ENCODE measurements at places on chromosomes 5 and 9.

- DNase-seq: no peak
Observed at GRCh38 chr5:149529463-149529862, 21.8 kb downstream of the CSNK1A1 start.

GRCh38 chr5:30392897-30393296, 800.6 kb upstream of the CDH6 start:
- no peak for DNase-seq

- DNase-seq: no peak
Observed at GRCh38 chr5:151480384-151481293, 33.2 kb downstream of the SLC36A1 start.

- DNase-seq: no peak
Observed at GRCh38 chr9:132267660-132268059, 87.1 kb downstream of the SETX start.

DNA sequence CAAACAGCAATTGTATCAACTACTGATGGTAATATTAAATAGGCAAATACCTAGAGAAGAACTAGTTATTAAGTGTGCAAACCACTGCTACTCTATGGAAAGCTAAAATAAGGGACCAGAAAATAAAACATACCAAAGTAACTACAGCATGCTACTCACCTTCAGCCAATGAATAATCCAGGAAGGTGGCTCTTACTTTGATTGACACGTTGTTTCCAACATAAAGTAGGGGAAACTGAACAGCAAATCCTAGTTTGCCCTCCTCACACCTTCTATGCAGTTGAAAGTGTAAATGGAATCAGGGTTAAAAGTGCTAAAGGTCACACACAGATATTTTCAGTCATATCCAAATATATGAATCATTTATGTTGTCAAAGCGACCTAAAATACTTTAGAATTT, 5.1 kb upstream of the FST start:
- DNase-seq: no peak

- DNase-seq: no peak
Observed at GRCh38 chr5:173334808-173335207, 6.6 kb upstream of the STC2 start.

GRCh38 chr9:105024529-105024928, 96.6 kb upstream of the ABCA1 start:
- DNase-seq: no peak

- DNase-seq: no peak
Observed at GRCh38 chr5:143311428-143311827, 92.1 kb downstream of the NR3C1 start.

DNA sequence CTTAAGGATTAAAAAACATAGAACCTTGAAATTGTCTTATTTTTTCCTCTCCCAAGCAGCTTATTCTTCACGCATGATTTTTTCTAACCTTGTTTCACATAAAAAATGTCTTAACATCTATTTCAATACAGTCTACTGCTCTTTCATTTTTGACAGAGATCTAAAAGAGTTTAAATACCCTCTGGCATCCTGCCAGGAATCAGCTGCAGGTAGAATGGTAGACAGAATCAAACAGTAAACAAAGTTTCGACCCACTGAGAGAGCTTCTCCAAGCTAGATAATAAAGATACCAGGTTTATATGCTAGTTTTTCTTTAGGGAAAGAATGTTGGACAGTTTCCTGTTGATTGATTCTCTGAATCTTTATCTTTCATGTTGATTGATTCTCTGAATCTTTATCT, 555.8 kb upstream of the CDH9 start:
- no peak for DNase-seq

- no peak for DNase-seq
Observed at GRCh38 chr9:96668868-96669534, 13.9 kb upstream of the PRXL2C start.

- no peak for DNase-seq
Observed at GRCh38 chr9:105993116-105993854, 298.9 kb downstream of the TMEM38B start.

DNA sequence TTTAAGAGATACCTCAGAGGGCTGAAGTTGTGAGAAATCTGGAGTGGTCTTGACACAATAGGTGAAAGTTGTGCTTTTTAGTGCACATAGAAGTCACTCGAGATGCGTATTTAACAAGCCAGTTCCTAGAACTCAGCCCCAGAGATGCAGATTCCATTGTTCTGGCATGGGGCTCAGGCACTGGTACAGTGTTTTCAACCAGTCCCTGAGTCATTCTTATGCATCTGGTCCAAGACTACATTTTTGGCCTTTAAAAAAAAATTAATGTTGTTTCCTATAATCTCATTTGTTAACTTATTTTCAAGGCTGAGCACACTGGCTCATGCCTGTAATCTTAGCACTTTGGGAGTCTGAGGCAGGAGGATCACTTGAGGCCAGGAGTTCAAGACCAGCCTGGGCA, 29.6 kb downstream of the PTTG1 start:
- DNase-seq: no peak

DNA sequence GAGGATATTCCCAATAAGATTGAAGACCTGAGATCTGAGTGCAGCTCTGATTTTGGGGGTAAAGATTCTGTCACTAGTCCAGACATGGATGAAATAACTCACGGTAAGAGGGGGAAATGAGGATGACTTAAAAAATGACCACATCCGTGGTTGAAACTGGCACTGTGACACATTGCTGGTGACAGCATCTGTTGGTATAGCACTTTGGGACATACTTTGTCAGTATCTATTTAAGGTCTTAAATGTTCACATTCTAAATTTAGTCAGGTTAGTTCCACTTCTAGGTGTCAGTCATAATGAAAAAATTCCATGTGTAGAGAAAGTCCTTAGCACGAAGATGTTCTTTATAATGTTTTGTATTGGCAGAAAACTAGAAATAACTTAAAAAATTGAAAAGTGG, 70.9 kb downstream of the GAPVD1 start:
- peak; percentile 54 for DNase-seq

- DNase-seq: no peak
Observed at GRCh38 chr5:164237486-164237885, 732.1 kb downstream of the MAT2B start.

DNA sequence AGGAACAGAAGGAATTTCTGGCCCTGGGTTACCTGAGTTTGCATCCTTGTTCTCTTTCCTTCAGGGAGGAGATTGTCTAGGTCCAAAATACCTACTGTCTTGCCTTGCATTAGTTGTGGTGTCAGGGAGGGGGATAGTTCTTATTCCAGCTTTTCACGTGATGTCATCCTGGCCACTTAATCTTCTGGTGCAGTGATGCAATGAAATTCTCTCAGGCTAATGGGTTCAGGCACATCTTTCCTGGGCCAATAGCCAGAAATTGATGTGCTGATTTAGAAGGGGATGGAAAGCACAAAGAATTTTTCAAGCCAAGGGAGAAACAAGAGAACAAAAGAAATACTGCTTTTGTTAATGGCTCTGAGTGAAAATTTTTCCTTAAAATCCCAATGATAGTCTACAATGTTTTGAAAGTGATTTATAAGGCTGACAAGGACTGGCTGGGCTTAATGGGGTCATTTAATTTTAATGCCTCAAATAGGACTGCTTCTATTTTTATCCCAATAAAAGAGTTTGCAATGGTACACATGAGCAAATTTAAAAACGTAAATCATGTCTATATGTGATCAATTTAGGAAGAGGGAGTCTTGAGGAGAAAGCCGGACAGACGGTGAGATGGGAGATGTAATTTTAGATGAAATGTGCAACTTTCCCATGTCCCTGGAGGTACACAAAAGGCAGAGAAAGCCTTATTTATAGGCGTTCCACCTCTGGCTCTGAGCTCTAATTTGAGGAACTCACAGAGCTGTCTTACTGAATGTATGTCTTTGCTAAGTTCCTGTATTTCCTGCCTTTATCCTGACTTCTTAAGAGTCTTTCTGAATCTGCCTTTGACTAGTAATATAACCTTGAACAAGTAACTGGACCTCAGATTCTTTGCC, 89.3 kb upstream of the SV2C start:
- DNase-seq: no peak

DNA sequence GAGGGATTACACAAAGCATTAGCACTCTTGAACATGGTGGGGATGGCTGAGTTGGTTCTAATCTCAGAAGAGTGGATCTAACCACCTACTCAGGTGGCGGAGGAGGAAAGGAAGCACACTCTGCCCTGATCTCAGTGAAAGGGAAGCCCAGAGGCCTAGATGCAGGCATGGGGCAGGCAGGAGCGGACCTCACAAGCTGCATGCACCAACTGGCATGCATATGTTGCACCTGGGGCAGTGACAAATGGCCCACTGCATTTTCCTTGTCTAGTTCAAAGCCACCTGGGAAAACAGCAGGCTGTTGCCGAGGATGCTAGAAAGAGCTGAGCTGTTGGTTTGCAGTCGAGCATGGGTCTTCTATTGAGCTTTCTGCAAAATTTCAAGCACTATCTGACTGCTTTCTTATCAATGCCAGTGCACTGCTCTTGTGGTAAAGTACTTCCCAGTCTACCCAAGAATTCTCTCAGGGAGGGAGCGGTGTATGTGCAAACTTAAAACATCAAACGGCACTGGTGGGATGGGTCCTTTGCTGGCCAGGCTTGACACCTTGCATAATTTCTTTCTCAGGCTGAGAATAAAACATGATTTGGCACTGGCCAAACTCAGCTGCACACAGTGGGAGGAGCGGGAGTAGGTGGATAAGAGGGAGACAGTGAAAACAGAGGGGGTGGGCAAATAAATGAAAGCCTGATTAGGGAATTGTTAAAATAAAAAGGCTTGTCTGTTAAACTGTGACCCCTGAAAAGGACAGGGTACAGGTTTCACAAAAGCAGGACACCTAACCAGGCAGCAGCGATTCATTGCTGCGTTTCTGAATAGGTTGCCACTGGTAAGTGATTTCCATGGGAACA, 108.9 kb downstream of the MARCHF3 start:
- no peak for DNase-seq

GRCh38 chr5:79032782-79033181, 36.7 kb downstream of the DMGDH start:
- DNase-seq: no peak

- DNase-seq: no peak
Observed at GRCh38 chr5:10590226-10590999, 26.5 kb downstream of the ANKRD33B start.

- DNase-seq: no peak
Observed at GRCh38 chr5:178210073-178210535, 5.8 kb downstream of the HNRNPAB start.

GRCh38 chr5:40227931-40228330, 451.8 kb upstream of the PTGER4 start:
- DNase-seq: no peak

DNA sequence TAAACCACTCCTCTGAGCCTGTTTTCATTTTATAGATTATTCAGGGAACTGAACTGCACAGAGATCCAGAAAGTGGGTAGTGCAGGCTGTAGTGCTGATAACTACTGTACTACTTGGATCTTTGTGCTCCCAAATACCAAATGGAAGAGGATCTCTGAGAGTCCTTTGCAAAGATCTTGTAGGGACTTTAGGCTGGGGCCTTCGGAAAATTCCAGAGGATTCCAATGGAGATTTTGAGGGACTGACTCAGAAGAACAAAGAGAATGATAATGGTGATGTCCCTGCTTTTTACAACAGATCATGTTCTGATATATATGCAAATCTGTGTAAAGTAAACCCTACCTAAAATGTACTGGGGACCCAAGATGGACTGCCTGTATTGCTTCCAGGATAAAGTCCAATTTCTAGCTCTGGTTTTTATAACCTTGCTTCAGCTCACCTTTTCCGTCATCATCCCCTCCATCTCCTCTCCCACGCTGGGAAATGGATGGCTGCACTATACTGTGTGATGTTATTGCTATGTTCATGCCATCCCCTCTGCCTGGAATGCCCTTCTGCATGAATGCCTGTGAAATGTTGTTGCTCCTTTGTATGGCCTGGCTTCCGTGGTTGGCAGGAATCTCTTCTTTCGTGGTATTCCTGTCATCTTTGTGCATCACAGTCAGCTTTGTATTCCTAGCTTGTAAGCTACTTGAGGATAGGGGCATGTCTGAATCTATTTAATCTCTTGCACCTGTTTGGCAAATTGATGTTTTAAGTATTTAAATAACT, 9.7 kb upstream of the PSMD5 start:
- no peak for DNase-seq

- DNase-seq: no peak
Observed at GRCh38 chr9:36078051-36078450, 41.3 kb downstream of the RECK start.

GRCh38 chr9:124828489-124829333, 24.5 kb upstream of the WDR38 start:
- DNase-seq: no peak

DNA sequence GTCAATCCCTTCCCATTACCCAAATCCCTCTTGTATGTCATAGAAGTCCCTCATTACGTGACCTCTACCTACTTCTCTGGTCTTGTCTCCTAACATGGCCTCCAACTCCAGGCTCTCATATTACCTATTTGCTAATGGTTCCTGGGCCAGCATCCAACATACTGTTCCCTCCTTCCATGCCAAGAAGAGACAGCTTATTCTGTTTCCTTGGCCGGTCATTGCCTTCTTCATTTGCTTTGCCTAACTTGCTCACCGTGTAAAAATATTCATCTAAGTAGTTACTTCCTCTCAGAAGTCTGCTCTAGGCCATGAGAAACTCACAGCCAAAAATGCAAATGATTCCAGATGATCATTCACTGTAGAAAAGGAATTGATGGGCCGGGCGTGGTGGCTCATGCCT, 8.9 kb upstream of the IL6ST start:
- DNase-seq: no peak

DNA sequence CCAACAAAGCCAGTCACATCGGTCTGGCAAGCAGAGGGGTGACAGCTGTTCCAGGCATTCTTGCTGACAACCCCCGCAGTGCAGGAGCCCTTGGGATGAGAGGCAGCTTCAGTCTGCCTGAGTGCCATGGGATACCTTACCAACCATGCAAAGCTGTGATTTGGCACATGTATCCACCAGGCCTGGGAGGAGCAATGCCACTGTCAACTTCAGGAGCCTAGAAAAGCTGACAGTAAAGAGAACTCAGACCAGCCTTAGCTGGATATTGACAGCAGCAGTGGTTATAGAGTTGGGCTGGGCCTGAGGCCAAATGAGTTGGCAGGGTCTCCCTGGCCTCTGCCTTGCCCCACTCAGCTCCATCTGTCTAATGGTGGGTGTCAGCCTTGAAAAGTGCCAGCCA, 10.1 kb upstream of the PLPPR1 start:
- no peak for DNase-seq

DNA sequence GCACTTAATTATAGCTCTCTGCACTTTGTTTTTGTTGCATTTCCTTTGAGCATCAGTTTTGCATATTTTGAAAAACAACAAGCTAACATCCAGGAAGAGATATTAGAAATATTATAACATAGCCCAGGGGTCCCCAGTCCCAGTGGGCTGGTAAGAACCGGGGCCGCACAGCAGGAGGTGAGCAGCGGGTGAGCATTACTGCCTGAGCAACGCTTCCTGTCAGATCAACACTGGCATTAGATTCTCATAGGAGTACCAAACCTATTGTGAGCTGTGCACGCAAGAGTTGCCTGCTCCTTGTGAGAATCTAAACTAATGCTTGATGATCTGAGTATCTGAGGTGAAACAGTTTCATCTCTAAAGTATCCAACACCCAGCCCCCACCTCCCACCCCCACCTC, 675.9 kb upstream of the ZNF608 start:
- no peak for DNase-seq

- DNase-seq: no peak
Observed at GRCh38 chr9:116806075-116806474, 119.0 kb downstream of the TRIM32 start.

Data from GM13976 (cell line).